Activated naive CD4-positive, alpha-beta T cell treated with anti-CD3 and anti-CD28 coated beads, Interleukin-2, amount 50 U/mL, for 72 hours (primary cell): ENCODE measurements at places on chromosomes 7 and 10. TPM values are rescaled to one million over a fixed set of nuclear protein-coding genes. Genes with fewer than 3 reads are reported as not detected.

Gene LRRC18
- not detected for total RNA-seq

Gene POM121C
- 54.1 TPM for total RNA-seq

Gene HOXA10
- total RNA-seq: not detected

Gene NANOS1
- total RNA-seq: 0.14 TPM

Gene LMTK2
- 10.8 TPM for total RNA-seq

Gene MACROH2A2
- total RNA-seq: 2.0 TPM

Gene PTER
- 11.8 TPM for total RNA-seq
